ENCODE measurements at places on chromosomes 6 and 20. TPM values are rescaled to one million over a fixed set of nuclear protein-coding genes. Genes with fewer than 3 reads are reported as not detected.

DNA sequence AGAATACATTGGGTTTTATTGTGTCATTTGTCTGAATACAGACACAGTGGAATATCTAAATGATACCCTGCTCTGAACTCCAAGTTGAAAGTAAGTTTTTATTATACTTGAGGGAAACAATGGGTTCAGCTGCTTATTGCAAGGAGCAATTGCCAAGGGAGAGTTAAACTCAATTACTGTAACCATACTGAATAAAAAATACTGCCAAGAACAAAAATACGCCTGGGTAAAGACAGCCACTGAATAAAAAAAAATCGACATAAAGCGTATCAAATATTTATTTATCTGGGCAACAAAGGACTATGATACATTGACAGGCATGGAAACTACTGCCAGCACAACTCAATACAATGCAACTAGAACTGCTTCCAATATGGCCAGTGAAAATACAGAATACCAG is 18.1 kb downstream of the TFAP2A start:
- DNase-seq, result no peak

C6orf141 gene
- 0.32 TPM for total RNA-seq

NEU1 gene
- 24.9 TPM for total RNA-seq

- no peak for DNase-seq
Measured at GRCh38 chr6:112227992-112228391, 26.4 kb downstream of the LAMA4 start.

CALHM4 gene
- total RNA-seq, result 0.32 TPM

PRSS16 gene
- total RNA-seq, result not detected
